Stimulated activated CD8-positive, alpha-beta memory T cell treated with anti-CD3 and anti-CD28 coated beads, Interleukin-15, amount 100 ng/mL, for 48 hours (primary cell): ENCODE measurements at places on chromosomes 1 and 21.

GRCh38 chr1:178937695-178938094 lies 66.8 kb upstream of the ANGPTL1 start:
- DNase-seq: no peak

- DNase-seq: no peak
Measured at GRCh38 chr1:214859647-214860046, 222.9 kb upstream of the KCNK2 start.

- DNase-seq: peak; percentile 8
Measured at GRCh38 chr1:145690587-145691558, 16.3 kb downstream of the PDZK1 start.

GRCh38 chr1:46676531-46676930 lies 4.9 kb downstream of the TEX38 start:
- DNase-seq: no peak

DNA sequence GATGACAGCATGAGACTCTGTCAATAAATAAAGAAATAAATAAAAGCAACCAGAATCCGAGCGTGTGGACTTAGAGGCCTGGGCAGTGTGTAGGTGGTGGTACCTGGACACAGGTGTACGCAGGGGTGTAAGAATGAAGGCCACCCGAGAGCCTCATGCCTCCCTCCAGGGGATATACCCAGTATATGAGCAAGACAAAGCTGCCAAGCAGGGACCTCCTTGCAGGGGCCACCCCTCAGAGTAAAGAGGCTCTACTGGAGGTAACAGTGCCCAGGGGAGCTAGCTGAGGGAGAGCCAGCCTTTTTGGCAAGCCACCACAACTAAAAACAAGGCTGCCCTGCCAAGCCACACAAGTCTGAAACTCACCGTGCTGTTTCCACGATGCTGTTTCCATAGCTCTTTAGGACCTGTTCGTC lies 179.2 kb upstream of the RAB4A start:
- no peak for DNase-seq

DNA sequence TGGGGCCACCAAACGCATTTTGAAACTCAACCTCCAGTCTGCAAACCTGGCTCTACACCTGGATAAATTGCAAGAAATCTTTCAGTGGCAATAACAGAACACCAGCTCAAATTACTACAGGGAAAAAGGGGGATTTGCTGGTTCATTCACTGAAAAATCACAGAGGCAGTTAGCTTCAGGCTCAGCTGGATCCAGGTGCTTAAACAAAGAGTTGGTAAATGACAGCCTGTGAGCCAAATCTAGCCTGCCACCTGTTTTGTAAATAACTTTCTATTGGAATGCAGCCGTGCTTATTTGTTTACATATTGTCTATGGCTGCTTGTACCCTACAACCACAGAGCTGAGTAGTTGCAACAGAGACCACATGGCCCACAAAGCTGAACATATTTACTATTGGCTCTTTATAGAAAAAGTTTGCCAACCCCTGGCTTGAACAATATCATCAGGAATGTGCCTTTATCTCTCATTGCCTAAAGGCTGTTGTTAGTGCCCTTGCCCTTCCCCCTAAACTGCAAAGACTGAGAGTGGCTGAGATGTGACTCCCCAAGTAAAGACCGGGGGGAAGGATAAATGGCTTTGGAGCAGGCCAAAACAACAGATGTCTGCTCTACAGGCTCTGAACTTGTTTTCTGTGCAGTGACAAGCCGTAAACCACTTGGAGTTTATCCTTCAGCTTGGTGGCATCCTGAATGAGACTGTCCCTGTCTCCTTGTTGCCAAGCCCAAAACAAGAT lies 21.5 kb upstream of the PTPRF start:
- DNase-seq: no peak

DNA sequence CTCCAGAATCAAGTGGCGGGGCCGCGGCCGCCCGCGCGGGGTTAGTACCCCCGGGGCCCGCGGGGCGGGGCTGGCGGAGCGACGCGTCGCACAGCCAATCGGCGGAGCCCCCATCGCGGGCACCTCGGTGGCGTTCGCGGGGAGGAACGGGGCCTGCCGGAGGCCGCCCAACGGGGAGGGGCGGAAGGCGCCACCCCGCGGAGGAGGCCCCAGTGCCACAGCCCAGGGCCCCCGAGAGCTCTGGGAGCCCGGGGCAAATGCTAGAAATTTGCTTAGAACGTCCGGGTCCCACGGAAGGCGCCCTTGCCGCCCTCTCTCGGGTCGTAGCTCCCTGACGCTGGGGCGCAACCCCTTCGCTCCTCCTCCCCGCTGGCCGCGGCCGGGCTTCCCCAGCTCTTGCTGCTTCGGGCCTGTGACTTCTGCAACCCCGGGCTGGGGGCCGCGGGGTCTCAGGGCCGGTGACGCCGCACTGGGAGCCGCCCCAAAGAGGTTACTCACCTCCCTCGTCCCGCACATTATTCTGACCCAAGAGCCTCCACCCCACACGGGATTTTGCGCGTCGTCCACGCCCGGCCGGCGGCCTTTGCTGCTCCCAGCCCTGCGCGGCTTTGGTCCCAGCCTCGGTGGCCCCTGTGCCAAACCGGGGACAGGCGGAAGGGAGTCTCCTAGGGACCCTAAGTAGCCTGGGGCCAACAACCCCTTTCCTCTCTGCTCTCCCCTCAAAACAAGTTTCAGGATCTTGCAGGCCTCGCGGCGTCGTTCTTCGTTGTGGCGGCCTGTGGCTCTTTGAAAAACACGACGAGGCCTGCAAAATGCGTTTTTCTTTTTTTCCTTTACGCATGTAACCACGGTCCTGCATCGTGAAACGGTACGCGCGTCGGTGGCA lies at the start of gene RUNX3:
Gene RUNX3 (minus strand): TSS at position 17 of the 886 bp plus-strand sequence. CDS start 408 bp downstream, outside the sequence.
- peak; percentile 91 for DNase-seq
